ENCODE measurements at places on chromosomes 7 and 10.
A peak's percentile ranks its signal among the peaks of the same experiment; 100 is the strongest.

- no peak for DNase-seq
These were observed 205.2 kb upstream of the PPP2R2D start for GRCh38 chr10:131695496-131696165.

DNA sequence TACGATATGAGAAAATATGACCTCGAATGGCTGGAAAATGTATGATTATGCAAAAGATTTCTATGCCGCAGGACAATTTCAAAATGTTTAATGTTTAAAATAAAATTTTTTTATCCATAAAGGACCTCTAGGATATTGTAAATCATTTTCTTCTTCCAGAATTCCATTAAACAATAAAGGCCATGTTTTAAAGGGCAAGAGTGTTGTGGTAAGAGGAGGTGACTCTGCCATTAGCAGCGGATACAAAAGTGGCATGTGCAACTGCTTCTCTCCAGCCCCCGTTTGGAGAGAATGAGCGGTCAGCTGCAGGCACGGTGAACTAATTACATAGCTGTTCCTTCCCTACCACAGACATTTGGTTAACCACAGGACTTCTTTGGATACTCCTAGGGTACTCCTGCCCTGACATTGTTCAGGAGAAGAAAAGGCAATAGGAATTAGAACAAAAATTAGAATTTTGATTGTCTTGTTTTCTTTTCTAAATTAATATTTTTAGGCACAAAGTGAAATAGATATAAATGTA lies 63.8 kb downstream of the HBP1 start:
- DNase-seq, result no peak

DNA sequence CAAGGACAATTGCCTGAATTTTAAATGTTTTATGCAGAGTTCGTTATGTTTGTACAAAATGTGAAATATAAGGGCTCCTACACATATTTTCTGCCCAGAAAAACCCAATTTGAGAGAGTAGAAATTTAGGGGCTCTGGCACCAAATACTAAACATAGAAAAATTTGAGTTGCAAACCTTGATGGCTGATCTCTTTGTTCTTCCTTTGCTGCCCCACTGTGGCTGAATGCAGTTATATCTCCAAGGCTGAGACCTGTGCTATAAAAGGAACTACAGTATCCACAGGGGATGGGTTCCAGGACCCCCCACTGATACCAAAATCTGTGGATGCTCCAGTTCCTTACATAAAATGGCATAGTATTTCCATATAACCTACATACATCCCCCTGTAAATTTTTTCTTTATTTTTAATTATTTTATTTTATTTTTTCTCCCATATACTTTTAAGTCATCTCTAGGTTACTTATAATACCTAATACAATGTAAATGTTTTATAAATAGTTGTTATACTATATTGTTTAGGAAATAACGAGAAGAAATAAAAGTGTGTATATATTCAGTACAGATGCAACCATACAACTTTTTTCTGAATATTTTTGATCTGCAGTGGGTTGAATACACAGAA lies 22.5 kb downstream of the CFAP43 start:
- peak; percentile 17 for DNase-seq

DNA sequence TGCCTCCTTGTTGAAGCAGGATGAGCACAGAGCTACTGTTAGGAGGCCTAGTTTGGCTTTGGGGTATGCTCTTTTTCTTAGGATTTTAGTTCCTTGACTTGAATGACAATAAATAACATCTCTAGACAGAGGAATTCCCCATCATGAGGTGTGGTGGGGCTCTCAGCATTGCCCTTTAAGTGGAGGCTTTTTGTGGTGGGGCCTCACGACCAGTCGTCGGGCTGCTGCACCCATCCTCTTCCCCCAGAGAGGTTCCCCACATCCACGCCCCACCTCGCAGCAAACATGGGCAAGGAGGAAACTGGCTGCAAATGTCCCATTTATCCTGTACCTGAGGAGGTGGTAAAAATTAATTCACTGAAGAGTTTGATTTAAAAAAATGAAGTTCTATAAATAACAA lies 36.1 kb upstream of the TARP start:
- DNase-seq, result no peak

GRCh38 chr10:130361351-130362105 lies 225.3 kb downstream of the GLRX3 start:
- no peak for DNase-seq

GRCh38 chr10:90988024-90988423 lies 67.1 kb upstream of the ANKRD1 start:
- no peak for DNase-seq

GRCh38 chr7:49772916-49773217 lies 571 bp upstream of the VWC2 start:
- DNase-seq, result no peak

GRCh38 chr10:91341686-91342085 lies 68.5 kb upstream of the HECTD2 start:
- DNase-seq, result no peak

DNA sequence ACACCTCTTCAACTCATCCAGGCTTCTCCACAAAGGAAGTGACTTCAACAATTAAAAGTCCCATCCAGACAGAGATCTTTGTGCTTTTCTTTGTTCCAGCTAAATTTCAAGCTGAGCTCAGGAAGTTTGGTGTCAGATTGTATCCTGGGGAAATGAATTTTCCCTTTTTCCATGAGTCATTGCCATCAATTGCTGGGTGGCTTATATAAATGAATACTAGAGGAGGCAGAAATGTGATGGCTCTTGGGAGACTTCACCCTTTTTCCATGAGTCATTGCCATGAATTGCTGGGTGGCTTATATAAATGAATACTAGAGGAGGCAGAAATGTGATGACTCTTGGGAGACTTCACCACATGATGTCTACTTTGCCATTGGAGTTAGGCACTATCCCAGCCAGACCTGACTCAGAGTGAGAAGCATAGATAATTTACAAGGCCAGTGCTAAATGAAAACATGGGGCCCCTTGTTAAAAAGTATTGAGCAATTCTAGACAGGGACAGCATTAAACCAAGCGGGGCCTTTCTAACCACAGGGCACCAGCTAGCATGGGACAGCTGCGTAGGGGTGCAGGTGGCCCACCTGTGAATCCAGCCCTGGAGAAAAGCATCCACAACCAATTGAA lies 339.2 kb upstream of the PODXL start:
- no peak for DNase-seq

- no peak for DNase-seq
These were observed 47.0 kb upstream of the TMEM140 start for GRCh38 chr7:135100856-135101255.

- DNase-seq, result no peak
These were observed 210.1 kb downstream of the CACNB2 start for GRCh38 chr10:18350340-18350739.

DNA sequence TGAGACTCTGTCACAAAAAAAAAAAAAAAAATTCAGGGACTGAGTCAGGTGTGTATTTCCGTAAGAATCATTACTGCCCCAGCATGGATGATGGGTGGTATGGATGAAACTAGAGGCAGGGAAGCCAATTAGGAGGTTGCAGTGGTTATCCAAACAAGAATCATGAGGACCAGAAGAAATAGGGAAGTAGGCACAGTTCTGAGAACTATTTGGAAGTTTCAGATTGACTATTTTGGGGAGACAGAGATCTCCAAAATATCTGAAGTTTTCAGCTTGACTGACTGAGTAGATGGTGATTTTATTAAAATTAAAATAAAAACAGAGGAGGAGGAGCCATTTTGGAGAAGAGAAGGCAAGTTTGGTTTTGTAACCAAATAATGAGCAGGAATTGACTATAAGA lies 119.4 kb upstream of the NRBF2 start:
- no peak for DNase-seq

DNA sequence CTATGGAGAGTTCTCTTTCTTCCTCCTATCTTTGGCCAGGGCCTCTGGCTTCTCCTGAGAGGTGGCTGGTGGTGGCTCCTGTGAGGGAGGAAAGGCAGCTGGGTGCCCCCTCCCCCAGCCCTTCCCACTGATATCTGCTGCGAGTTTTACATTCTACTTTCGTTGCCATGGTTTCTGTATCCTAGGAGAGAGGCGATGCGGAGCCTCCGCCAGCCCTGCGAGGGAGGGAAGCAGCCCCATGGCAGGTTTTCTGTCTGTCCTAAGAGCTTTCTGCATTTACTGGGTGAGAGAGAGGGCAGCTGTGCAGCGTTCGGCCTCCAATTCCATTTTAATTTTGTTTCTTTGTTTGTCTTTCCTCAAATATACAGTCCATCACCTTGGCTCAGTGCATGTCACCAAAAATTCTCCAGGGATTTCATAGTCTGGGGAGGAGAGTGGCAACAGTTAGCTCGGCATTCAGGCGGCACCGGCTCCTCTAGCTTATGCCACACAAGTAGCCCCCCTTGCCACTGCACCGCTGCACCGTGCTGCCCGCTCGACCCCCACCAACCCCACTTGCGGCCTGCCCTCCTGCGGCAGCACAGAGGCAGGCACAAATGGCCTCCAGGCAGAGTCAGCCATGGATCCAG lies 20.4 kb downstream of the DNAJB12 start:
- no peak for DNase-seq

GRCh38 chr10:43899224-43899959 lies 250.7 kb upstream of the ZNF32 start:
- DNase-seq, result no peak

DNA sequence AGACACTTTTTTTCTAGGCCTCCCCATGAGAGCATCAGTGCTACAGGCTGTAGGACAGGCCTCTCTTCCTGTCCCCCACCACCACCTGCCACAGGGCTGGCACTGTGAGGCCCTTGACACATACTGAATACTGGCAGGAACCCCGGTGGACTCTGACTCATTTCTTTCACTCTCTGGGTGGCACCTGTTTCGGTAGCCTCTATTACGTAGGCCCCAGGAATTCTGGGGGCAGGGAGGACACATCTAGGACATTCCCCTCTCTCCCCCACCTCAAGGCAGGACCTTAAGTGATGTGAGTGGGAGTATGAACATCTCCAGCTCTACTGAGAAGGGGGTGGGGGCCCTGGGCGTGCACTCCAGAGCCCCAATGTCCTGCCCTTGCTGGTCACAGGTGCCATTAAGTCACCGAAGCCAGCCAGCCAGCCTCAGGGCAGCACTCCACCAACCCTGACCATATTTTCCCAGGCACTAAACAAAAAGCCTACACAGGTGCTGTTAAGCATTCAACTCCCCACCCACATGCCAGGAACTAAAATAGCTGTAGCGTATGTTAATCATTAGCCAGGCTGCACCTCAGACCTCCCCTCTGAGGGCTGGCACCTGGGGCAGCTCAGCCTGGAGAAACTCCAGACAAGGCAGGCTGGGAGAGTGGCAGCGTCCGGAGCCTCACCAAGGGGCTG lies 8.9 kb downstream of the ANXA11 start:
- peak; percentile 40 for DNase-seq

GRCh38 chr7:138316421-138317043 lies 143.5 kb upstream of the TRIM24 start:
- DNase-seq, result no peak

DNA sequence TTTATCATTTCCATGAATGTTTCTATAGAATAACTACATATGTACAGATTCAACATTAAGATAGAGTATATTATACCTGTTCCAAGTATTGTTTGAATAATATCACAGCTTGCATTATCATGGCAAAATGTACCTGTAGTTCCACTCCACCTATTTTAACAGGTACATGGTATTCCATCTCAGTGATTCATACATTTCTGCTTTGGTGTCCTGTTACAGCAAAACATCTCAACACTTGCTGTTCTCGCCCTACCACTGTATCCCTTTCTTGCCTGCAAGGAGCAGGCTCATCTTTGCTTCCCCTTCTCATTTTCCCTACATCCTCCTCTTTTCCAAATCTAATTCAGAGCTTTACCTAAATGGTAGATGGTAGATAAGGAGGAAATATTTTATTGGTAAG lies 27.1 kb upstream of the SGCE start:
- DNase-seq, result no peak

- no peak for DNase-seq
These were observed 4.0 kb upstream of the ADIRF start for GRCh38 chr10:86964061-86964846.

GRCh38 chr7:76259124-76260093 lies 43.1 kb upstream of the HSPB1 start:
- no peak for DNase-seq

- DNase-seq, result no peak
These were observed 17.0 kb upstream of the RALA start for GRCh38 chr7:39606352-39606751.

- DNase-seq, result no peak
These were observed 19.2 kb upstream of the SMO start for GRCh38 chr7:129169171-129169671.

DNA sequence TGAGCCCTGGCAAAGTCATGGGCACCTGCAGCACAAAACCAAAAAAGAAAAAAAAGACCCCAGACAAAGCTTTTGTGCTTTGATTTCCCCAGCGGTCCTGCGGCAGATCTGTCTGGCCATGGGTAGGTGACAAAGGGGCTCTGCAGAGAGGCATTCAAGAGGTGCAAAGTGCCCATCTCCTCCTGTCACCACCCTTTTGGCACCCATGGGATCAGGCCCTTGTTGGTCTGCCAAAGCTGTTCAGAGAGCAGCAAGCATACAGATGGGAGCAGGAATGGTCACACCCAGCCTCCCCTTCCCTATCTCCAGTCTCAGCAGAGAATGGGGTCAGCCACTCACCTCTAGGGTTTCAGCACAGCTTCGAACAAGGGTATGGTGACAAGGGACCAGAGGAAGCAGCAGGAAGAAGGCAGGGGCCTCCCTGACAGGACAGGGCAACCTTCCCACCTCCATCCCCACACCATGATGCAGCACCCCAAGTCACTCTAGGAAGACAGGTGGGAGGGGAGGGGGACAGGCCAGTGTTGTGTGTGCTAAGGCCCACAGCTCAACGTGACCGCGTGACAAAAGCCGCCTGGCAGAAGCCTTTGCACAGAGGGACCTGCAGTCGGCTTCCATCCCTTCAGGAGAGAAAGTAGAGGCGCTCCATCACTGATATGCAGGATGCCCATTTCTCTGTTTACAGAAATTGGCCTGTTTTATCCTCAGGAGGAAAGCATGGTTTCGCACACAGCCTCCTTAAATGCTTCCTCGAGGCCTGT lies 6.3 kb downstream of the CAMK2G start:
- DNase-seq, result no peak

DNA sequence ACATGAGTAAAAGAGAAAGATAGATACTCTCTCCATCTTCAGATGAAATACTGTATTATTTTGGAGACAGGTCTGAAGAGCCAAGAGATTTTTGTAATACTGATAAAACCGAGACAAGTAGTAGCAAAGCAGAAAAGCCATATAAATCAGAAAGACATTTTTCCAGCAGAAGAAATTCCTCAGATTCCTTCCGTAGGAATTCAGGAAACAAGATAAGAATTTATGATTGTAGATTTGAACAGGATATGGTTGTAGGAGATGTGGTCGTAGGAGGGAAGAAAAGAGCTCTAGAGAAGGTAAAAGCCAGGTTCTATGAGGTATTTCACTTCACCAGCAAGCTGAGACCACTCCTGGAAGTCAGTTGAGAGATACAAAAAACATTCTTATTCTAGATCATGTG lies 17.6 kb upstream of the AASS start:
- DNase-seq, result no peak

GRCh38 chr10:2791774-2792443 lies 275.4 kb upstream of the PFKP start:
- DNase-seq, result no peak

- no peak for DNase-seq
These were observed 11.8 kb upstream of the GPNMB start for GRCh38 chr7:23234569-23235296.

GRCh38 chr10:80513106-80513505 lies 24.6 kb upstream of the SH2D4B start:
- no peak for DNase-seq

- DNase-seq, result no peak
These were observed 85.9 kb upstream of the PAX2 start for GRCh38 chr10:100659361-100660098.

Data from stimulated activated CD8-positive, alpha-beta memory T cell treated with anti-CD3 and anti-CD28 coated beads, Interleukin-15, amount 100 ng/mL, for 1 hour (primary cell).